ENCODE measurements at places on chromosomes 16 and 17. TPM values are rescaled to one million over a fixed set of nuclear protein-coding genes. Genes with fewer than 3 reads are reported as not detected.

MYH8 gene
- not detected for total RNA-seq

TBC1D28 gene
- total RNA-seq, result not detected

DNA sequence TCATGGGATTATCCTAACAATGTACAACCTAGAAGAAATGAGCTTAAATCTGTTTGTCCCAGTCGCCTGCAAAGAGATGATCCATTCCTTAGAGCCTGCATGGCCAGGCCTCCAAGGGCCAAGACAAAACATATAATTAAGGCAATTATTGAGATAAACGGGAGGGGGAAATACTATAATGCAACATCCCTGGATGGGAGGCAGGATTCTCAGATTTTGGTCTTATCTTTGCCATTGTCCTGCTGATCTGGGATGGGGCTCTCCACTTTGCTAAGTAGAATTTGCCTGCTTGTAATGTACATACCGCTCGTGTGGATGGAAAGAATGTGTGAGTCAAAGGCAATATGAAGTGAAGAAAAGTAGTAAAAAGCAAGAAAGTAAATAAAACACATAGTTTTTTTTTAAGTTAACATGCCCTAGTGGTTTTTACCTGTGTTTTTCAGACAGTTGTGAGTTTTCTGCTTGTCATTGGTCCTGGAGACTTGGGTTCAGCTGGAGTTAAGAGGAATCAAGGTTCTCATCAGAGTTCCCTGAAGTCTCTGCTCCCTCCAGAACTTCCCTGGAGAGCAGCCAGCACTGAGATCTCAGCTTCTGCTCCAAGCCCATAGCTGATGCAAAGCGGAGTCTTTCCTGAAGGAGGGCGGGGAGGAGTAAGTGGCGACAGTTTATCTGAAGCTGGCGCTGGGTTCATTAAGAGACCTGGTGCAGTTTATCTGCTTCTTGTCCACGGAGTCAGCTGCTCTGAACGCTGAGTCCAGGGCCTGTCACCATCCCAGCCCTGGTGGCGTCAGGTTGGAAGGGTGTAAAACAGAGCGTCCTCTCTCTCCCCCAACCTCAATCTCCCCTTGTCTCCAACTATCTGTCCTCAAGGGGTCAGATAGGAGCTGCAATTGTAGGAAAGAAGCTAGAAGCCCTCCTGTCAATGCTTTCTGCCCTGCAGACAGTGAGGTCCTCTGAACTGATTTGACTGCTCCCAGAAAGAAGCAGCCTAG is 30.1 kb downstream of the HOXB1 start:
- H3K27ac ChIP-seq, result no peak overlapping the region
- no peaks in the 10 kb centered on the region for H3K4me1 ChIP-seq
- H3K27me3 ChIP-seq, result peaks cover 94% of the 10 kb centered on the region
- no peaks in the 10 kb centered on the region for H3K36me3 ChIP-seq

- peaks cover 91% of the 10 kb centered on the region for H3K4me1 ChIP-seq
- no peaks in the 10 kb centered on the region for H3K27me3 ChIP-seq
- H3K36me3 ChIP-seq, result peaks cover 25% of the 10 kb centered on the region
- peak overlapping the region; percentile 99 for H3K27ac ChIP-seq
- peak overlapping the region; percentile 95 for H3K4me3 ChIP-seq
Observed at GRCh38 chr17:63774969-63775265, 947 bp downstream of the DDX42 start.

DNA sequence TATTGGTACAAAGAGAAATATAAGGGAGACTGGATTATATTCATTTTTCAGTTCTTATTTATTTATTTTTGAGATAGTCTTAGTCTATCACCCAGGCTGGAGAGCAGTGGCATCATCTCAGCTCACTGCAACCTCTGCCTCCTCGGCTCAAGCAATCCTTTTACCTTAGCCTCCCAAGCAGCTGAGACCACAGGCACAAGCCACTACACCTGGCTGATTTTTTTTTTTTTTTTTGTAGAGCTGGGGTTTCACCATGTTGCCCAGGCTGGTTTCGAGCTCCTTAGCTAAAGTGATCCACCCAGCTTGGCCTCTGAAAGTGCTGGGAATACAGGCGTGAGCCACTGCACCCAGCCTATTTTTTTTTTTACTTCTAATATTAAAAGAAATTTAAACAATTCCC is 40.1 kb upstream of the USP7 start:
- H3K36me3 ChIP-seq, result no peaks in the 10 kb centered on the region
- H3K27me3 ChIP-seq, result no peaks in the 10 kb centered on the region
- H3K27ac ChIP-seq, result no peak overlapping the region
- no peak overlapping the region for H3K4me3 ChIP-seq
- H3K4me1 ChIP-seq, result peaks cover 4% of the 10 kb centered on the region

GRCh38 chr17:57654040-57654775 is 90.9 kb downstream of the CCDC182 start:
- no peak overlapping the region for H3K4me3 ChIP-seq
- H3K27ac ChIP-seq, result no peak overlapping the region
- no peaks in the 10 kb centered on the region for H3K27me3 ChIP-seq
- DNase-seq, result no peak
- no peaks in the 10 kb centered on the region for H3K4me1 ChIP-seq
- peaks cover 7% of the 10 kb centered on the region for H3K36me3 ChIP-seq

KRTAP9-4 gene
- total RNA-seq, result not detected

TEX14 gene
- 0.19 TPM for total RNA-seq

All from left ventricle myocardium inferior (tissue), 1 donor.